Suppressor macrophage treated with lipopolysaccharide for 4 hours (primary cell): ENCODE measurements at places on chromosomes 4 and X.

DNA sequence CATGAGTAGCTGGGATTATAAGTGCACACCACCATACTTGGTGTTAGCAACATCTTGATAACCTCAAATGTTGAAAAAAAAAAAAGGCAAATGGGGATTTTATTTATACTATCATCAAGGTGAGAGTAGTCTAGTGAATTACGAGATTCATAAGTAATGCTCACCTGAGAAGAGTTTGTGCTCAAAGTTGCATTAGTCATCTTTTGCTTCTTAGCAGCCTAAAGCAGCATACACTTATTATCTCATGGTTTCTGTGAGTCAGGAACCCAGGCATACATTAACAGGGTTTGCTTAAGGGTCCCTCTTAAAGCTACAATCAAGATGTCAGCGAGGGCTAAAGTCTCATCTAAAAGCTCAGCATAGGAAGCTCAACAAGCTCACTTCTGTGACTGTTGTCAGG lies 8.2 kb upstream of the EXOSC9 start:
- no peak for DNase-seq

GRCh38 chrX:102765217-102765616 lies 44.7 kb downstream of the GPRASP3 start:
- DNase-seq, result no peak

DNA sequence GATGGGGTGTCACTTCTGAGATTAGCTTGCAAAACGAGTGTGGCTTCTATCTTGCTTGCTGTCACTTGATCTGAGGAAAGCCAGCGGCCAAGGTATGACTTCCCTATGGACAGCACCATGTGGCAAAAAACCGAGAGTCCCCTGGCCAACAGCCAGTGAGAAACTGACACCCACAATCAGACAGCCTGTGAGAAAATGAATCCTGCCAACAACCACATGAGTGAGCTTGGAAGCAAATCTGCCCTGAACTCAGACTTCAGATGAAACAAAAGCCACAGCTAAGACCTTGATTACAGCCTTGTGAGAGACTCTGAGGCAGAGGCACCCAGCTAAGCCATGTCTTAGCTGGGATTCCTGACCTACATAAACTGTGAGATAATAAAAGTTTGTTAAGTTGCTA lies 45.5 kb downstream of the PPP1R2C start:
- DNase-seq, result no peak

DNA sequence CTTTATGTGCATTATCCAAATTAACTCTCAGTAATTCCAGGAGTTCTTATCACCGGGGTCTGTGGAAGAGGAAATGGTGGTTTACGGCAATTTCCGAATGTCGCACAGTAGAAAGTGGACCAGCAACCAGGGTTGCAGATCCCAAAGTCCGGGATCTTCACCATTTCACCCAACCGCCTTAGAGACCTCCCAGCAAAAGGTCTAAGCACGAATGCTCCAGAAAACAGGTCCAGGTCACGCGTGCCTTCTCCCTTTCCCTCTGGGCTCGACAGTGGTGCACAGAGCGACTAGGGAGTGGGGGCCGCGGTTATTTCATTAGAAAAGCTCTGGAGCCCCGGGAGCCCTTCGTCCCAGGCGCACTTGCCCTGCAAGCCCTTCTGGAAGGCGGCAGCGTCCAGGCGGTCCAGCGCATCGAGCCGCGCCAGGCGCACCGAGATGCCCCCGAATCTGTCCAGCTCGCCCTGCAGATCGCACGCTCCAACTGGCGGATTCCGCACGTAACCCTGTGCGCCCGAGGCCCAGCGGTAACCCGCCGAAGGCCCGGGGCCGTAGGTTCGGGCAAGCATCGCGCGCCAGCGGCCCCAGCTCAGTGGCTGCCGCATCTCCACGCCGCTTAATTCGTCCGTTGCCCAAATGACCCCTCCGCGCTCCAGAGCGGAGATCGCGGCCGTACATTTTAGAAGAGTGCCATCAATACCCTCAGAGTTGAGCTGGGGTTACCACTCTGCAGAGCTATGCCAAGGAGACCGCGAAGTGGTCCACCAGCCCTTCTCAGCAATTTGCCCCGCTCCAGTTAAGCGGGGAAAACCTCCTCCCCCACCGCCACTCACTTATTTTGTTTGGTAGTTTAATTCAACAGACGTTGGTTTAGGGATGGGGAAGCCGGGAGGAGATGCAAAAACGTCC lies at the start of gene NUDT6:
NUDT6 (minus strand) TSS at position 627 of the 906 bp plus-strand sequence; CDS start at position 602, 25 bp downstream.
- peak; percentile 59 for DNase-seq

DNA sequence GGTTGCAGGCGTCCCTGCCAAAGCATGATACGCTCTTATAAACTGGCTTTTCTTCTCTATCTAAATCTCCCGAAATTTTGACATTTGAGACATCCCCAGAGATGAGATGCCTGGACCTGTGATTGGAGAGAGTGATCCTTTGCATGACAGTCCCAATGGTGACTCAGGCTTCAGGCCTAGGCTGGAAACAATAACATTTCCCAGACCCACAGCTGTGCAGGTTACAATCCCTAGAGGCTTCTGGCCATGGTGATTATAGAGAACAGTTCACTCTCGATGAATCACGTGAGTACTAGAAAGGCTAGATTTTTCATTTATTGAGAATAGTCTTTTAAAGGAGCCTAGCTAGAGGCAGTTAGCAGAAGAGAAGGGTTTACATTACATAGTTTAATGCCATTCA lies 75.9 kb downstream of the SPATA18 start:
- DNase-seq, result no peak

- no peak for DNase-seq
Observed at GRCh38 chr4:151356510-151356909, 31.1 kb upstream of the SH3D19 start.

- DNase-seq, result no peak
Observed at GRCh38 chr4:127829014-127829413, 46.9 kb downstream of the HSPA4L start.

GRCh38 chr4:70948665-70949260 lies 44.7 kb upstream of the DCK start:
- DNase-seq, result no peak

- DNase-seq, result no peak
Observed at GRCh38 chr4:573122-573892, 2.8 kb downstream of the TMEM271 start.

- peak; percentile 63 for DNase-seq
Observed at GRCh38 chrX:107823456-107823855, 2.2 kb upstream of the MID2 start.

DNA sequence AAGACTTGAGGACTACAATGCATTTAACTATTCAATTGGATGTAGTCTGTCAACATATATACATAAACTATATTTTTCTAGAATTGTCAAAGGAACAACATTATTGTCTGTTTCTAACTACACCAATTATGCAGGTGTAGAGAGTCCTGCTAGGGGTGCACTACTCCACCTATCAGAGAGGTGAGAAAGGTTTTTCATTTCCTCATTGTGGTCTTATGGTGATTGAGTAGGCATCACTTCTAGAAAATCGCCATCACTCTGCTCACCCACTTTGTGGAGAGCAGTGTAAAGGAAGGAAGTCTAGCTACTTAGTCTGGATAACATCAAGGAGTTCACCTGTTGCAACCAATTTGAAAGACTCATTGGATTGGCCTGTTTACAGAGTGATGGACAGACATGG lies 4.4 kb upstream of the ADH1C start:
- no peak for DNase-seq

DNA sequence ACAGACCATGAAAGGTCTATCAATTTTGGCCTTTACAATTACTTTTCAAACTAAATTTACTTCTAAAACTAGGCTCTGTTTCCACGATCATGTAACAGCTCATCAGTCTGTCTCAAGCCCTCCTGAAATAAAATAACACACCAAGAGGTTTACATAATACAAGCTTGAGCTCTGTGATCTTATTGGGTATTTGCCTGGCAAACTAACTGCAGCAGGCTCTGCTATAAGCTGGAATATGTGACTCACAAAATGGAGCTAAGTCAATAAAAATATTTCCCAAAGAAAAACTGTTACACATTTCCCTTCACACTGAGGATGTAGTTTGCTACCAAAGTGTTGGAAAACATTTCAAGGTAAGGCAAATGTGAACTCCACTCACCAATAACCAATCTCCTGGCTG lies 94.7 kb upstream of the GPM6B start:
- DNase-seq, result no peak

DNA sequence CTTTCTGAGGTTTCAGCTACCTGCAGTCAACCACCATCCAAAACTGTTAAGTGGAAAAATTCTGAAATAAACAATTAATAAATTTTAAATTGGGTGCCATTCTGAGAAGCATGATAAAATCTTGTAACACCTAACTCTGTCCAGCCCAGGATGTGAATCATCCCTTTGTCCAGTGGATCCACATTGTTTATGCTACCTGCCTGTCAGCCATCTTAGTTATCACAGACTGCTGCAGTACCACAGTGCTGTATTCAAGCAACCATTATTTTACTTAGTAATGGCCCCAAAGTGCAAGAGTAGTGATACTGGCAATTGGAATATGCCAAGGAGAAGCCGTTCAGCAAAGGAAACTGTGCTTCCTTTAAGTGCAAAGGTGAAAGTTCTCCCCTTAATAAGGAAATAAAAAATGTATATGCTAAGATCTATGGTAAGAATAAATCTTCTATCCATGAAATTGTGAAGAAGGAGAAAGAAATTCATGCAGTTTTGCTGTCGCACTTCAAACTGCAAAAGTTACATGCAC lies 20.6 kb downstream of the CAMK2D start:
- no peak for DNase-seq

DNA sequence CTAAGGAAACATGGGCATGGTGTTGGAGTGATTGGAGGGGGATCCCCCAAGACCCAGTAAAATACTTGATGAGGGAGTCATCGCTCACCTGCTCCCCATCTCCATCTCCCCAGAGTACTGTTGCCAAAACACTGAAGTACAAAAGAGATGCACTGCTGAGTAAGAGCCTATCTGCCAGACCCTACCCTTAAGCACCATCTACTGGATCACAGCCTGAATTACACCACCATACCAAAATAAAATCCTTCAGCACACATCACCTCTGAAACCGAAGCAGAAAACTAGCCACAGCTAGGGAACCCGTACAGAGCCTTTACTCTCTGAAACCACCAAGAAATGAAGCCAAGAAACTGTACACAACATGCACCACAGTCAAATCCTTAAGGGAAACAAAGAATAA lies 466.3 kb upstream of the ACTRT1 start:
- DNase-seq, result peak; percentile 1

DNA sequence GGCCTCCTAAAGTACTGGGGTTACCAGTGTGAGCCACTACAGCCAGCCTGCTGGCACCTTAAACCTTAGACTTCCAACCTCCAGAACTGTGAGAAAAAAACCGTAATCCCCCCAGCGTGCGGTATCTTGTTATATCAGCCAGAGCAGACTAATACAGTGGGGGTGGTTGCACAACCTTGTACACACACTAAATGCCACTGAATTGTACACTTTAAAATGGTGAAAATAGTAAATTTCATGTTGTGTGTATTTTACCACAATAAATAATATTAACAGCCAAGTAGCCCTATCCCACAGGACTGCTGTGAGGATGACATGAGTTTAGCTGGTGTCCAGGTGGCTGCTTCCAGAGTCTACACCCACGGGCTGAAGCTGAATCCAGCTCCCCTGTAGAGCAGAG lies 38.8 kb downstream of the ZBTB49 start:
- DNase-seq, result no peak

- DNase-seq, result no peak
Observed at GRCh38 chr4:181670506-181670905, 572.7 kb upstream of the TENM3 start.

- no peak for DNase-seq
Observed at GRCh38 chr4:170805352-170805751, 715.6 kb upstream of the AADAT start.

- DNase-seq, result no peak
Observed at GRCh38 chr4:40247350-40247749, 50.5 kb downstream of the RHOH start.

- no peak for DNase-seq
Observed at GRCh38 chr4:20311856-20312255, 60.2 kb downstream of the SLIT2 start.
